ENCODE measurements at places on chromosomes 13 and 19.

DNA sequence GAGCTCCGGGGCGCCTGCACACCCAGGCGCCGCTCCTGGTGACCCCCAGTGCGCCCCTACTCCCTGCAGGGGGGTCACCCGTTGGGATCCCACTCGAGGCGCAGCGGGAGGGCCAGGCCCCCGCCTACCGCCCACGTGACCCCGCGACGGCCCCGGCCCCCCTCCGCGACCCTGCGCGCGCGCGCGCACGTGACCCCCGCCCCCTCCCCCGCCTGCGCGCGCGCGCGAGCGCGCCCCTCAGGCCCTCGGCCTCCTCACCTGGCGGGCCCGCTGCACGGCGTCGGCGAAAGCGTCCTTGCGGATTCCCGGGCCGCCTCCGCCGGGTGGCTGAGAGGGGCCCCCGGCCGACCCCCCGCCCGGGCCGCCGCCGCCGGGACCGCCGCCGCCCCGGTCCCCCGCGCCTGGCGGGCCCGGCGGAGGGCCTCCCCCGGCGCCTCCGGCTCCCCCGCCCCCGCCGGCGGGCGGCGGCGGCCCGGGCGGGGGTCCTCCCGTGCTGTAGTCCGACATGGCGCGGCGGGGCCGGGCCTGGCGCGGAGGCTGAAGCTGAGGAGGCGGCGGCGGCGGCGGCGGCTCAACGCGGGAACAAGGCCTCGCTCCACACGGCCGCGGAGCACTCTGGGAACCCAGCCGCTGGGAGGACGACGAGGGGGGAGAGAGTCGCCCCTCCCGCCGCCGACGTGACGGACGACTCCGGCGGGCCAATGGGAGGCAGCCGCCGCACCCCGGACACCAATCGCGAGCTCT lies at the start of gene KHSRP:
Gene KHSRP (minus strand): TSS at position 617 of the 744 bp plus-strand sequence. CDS start 110 bp downstream, at position 507.
- no peak for DNase-seq

- DNase-seq: no peak
Measured at GRCh38 chr19:40690050-40690692, at the start of gene NUMBL. Gene NUMBL, minus strand, starts transcription at chr19:40690651. Its CDS starts 168 bp downstream, at chr19:40690483.

GRCh38 chr13:30679483-30680330 lies 55.6 kb upstream of the ALOX5AP start:
- DNase-seq: peak; percentile 19

GRCh38 chr19:12994701-12995595 lies at the start of gene NFIX:
Gene NFIX, plus strand, starts transcription at chr19:12995475. Its CDS starts 363 bp downstream, at chr19:12995838.
- peak; percentile 49 for DNase-seq

- no peak for DNase-seq
Measured at GRCh38 chr19:38648769-38649304, 1.4 kb downstream of the ACTN4 start.

DNA sequence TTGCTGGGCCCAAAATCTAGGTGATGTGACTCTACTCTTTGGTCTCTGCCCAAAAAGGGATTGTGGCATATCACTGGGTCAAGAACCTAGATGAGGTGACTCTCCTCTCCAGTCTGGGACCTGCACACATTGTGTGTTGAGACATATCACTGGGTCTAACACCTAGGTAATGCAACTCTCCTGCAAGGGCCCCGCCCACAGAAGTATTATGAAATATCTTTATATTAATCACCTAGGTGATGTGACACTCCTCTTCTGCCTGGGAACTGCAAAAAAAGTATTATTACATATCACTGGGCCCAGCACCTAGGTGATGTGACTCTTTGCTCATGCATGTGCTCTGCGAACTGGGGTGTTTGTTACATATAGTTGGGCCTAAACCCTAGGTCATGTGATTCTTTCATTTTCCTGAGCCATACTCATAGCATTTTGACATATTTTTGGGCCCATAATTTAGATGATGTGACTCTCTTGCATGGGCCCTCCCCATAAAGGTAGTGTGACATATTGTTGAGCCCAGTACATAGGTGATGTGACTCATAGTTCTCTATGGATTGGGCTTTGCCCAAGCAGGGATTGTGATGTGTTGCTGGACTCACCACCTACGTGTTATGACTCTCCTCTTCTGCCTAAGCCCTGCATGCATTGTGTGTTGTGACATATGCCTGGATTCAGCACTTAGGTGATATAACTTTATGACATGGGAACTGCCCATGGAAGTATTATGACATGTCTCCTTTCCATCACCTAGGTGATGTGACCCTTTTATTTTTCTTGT lies 11.2 kb upstream of the ZNF681 start:
- no peak for DNase-seq

GRCh38 chr13:84536906-84537305 lies 654.6 kb upstream of the SLITRK1 start:
- no peak for DNase-seq

- no peak for DNase-seq
Measured at GRCh38 chr13:30364876-30365275, 57.4 kb upstream of the UBE2L5 start.

- DNase-seq: peak; percentile 48
Measured at GRCh38 chr19:45863840-45864628, at the start of gene FOXA3. Gene FOXA3, plus strand, starts transcription at chr19:45864326. Its CDS starts 131 bp downstream, at chr19:45864457.

- DNase-seq: no peak
Measured at GRCh38 chr13:26583662-26584061, 26.2 kb downstream of the WASF3 start.

- no peak for DNase-seq
Measured at GRCh38 chr19:38662537-38663155, 15.2 kb downstream of the ACTN4 start.

DNA sequence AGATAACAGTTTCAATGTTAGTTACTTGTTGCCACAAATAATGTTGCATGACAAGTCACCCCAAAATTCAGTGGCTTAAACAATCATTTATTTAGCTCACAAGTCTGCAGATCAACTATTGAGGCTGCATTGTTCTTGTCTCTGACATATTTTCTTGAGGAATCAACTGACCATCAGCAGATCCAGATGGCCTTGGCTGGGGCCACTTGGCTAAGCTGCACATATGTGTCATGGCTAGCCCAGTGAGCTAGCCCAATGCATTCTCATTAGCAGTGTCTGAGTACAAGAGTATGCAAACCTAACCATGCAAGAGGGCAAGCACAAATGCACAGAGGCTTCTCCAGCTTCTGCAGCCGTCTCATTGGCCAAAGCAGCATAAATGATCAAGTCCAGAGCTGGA lies 180.4 kb downstream of the DNAJC15 start:
- no peak for DNase-seq

DNA sequence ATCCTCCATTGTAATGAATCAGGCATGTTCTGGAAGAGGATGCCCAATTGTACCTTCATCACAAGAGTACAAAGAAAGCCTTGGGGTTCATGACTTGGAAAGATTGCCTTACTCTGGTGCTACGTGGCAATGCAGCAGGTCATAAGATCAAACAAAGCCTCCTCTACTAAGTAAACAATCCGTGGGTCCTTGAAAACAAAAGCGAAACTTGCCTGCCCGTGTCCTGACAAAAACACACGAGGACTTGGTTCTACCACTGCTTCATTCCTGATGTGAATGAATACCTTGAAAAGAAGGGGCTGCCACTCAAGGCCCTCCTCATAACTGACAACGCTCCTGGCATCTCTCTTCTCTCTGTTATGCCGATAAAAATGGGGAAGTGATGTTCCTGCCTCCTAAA lies 18.9 kb downstream of the ZNF563 start:
- no peak for DNase-seq

DNA sequence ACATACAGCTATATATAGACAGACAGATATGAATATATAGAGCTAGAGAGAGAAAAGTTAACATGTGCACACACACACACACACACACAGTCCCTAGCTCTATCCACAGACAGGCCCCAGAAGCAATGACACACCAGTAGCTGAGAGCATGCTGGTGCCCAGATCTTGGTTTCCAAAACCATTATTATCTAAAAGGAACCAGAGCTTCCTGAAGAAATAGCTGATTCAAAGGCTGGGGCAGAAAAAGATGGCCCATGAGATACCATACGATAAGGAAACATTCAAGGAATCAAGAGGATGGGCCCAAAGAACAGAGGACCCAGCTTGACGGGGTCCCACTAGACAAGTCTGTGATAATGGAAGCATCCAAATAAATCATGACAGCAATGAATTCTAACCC lies 53.4 kb downstream of the ABCC4 start:
- no peak for DNase-seq

DNA sequence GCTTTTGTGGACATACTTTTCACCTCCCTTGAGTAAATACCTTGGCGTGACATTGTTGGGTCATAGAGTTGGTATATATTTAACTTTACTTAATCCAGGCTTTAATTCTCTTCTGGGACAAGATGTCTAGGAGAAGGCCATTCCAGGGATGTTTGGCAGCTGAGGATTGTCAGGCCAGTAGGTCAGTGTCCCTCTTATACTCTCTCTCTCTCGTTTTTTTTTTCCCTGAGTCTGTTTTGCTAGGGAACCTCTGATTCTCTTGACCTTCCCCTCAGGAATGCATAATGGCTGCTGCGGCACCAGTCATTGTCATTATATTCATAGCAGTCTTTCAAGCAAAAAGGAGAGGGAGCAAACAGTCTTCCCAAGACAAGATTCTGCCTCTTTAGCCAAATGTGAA lies 48.8 kb downstream of the BICRA start:
- DNase-seq: no peak

DNA sequence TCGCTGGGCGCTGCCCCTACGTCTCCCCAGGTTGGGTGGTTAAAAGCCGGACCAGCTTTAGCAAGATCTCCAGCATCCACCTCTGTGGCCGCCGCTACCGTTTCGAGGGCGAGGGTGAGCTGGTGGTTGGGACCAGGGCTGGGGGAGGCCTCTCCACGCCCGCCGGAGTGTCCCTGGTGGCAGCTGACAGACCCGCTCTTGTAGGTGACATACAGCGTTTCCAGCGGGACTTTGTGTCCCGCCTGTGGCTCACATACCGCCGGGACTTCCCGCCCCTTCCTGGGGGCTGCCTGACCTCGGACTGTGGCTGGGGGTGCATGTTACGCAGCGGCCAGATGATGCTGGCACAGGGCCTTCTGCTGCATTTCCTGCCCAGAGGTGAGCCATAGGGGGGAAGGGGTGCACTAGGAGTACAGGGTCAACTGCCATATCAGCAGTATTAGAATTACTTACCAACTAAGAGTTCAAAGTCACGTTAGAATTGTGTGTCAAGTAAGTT lies 1.1 kb downstream of the ATG4D start:
- no peak for DNase-seq

All from effector memory CD8-positive, alpha-beta T cell (primary cell).